ENCODE measurements at places on chromosomes 11 and 22. TPM values are rescaled to one million over a fixed set of nuclear protein-coding genes. Genes with fewer than 3 reads are reported as not detected.
A peak's percentile ranks its signal among the peaks of the same experiment; 100 is the strongest.

The DCUN1D5 gene
- 33.1 TPM for polyA plus RNA-seq

The CRYBA4 gene
- not detected for polyA plus RNA-seq

The KIRREL3 gene
- 3.7 TPM for polyA plus RNA-seq

The TSGA10IP gene
- polyA plus RNA-seq = not detected

The ZNF280A gene
- polyA plus RNA-seq = not detected

The OR56A4 gene
- polyA plus RNA-seq = not detected

The MYEOV gene
- 3.6 TPM for polyA plus RNA-seq

The PIH1D2 gene
- polyA plus RNA-seq = 0.97 TPM

The CDPF1 gene
- 25.3 TPM for polyA plus RNA-seq

DNA sequence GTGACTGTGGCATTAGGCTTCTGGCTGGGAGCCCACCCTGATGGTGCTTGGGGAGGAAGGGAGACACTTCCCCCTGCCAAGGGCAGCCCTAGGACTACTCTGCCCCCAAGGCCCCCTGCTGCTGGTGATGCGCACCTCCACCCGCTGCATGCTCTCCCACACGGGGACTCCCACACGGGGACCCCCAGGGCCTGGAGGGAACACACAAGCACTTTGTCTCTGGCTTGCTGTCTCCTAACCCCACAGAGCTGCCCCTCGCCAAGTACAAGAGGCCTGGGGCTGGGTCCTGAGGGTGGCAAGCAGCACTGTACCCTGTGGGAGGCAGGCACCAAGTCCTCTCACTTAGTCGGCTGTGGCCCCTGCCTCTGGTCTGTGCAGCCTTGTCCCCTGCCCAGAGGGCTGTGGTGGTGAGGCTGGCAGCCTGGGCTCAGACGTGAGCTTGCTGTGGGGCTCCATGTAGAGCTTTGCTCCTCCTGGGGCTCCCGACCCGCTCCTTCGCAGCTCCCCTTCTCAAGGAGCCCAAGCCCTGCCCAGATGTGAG lies 7.9 kb downstream of the LRRC75B start:
- no peak for DNase-seq

- DNase-seq = no peak
Observed at GRCh38 chr11:4118107-4118506, 23.5 kb downstream of the RRM1 start.

DNA sequence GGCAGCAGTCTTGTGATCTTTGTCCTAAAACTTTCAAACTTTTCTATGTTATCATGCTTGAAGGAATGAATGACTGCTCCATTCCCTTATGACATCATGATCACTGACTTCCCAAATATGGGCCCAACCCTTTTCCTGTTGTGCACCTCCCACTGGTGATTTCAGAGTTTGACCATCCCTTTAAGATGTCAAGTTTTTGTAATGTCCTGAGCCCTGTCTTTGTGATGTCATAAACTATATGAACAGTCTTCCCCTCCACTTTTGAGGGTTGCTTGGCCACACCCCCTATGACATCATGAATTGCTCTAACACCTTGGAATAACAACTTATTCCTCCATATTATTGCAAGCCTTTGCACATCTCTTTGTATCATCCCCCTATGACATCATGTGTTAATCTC lies 16.5 kb upstream of the NUCB2 start:
- no peak for DNase-seq

GRCh38 chr11:33618351-33618710 lies 82.3 kb downstream of the C11orf91 start:
- no peak for DNase-seq

DNA sequence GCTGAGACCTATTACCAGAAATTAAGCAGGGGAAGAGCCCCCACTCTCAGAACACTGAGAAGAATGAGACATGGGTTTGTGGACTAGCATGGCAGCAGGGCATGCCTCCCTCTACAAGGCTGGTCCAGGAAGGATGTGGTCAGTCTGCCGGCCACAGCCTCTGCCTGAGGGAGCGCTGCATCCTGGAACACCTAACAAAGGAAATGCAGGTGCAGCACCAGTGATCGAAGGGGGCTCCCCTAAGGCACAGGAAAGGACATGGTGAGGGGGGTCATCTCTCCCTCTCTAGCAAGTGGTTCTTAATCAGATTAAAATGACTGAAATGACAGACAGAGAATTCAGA lies 40.6 kb upstream of the ARL14EP start:
- no peak for DNase-seq

DNA sequence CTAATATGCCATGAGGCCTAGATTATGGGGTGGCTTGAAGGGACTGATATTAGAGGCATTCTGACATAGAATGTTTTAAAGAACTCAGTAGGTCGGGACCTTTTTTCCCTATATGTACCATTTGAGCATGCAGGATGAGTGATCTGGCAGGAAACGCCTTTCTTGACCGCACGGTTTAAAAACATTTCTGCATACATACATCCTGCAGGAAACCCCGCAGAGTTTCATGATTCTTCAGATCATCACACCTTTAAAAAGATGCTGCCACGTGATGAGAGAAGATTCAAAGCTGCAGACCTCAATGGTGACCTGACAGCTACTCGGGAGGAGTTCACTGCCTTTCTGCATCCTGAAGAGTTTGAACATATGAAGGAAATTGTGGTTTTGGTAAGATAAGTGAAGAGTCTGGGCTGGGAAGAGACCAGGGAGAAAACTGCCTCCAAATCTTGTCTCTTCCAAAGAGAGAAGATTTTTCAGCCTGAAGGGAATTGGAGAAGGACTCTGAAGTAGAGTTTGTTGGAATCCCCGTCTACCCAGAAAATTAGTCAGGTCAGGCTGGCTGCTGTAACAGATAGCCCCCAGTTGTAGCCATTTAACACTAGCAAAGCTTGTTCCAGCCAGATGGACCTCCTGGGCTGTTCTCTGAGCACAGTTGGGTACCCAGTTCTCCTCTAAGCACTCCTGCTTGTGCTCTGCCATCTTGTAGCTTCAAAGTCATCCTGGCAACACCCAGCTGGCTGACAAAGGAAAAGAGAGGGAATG lies 7.4 kb downstream of the RCN1 start:
- DNase-seq = no peak

DNA sequence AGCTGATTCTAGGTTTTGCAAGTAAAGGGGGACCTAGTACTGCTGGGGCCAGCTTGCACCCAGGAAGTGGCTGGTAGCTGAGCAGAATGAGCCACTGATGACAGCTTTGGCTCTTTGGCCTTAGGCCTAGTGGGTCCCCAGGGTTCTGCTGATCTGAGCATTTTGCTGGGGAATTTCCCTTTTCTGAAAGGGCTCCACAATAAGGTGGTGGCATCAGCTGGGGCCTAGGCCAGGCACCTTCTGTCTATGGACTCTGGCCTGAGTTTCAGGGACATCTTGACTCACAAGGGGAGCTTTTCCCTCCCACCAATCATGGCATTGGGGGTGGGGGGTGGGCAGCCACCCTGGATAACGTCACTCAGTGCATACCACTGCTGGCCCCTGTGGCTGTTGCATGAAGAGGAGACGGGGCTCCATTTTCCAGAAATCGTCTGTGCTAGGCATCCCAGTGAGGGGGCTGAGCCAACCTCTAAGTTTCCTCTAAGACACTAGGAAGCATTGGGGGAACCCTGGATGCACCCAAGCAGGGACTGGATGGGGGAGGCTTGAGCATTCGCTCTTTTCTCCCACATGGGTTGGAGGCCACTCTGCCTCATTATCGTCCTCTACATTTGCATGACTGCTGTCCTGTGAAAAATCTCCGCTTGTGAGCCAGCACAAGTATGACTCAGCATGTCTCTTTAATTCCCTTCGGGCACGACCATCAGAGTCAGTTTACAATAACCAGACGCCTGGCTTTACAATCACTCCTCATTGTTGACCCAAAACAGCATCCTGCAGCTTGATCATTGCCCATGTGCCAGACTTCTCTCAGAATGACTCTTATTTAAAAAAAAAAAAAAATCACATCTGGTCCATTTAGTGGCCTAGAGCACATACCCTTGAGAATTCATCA lies 145.0 kb upstream of the THY1 start:
- DNase-seq = peak; percentile 75

GRCh38 chr11:43968719-43969118 lies 26.3 kb downstream of the C11orf96 start:
- DNase-seq = no peak

GRCh38 chr11:43901551-43901950 lies 20.9 kb downstream of the ALKBH3 start:
- no peak for DNase-seq

DNA sequence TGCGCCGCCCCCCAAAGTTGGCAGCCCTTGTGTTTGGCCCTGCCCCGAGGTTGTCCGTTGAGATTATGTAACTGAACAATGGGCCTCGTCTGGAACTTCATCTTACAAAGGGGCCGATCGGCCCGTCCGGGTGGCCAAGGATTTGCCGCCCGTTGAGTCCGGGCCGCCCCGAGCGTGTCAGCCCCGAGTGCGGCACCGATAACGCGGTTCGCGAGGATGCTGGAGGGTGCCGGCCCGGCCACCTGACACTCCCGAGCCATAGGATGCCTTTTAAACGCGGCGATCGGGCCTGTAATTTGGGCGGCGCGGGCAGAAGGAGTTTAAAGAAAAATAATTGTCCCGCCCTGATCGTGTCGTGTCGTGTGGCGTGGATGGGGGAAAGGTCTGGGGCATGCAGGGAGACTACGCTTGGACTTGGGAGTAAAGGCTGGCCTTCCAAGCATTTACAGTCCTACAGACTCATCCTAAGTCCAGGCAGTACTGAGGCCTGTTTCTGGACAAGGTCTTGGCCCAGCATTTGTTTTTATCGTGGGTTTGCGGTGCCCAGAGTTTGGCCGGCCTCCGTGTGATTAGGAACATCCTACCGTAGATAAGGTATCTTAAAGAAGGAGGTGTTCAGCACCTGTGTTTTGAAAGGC lies 1.3 kb downstream of the WEE1 start:
- DNase-seq = peak; percentile 27

GRCh38 chr11:83061883-83062282 lies 9.8 kb downstream of the RAB30 start:
- no peak for DNase-seq

DNA sequence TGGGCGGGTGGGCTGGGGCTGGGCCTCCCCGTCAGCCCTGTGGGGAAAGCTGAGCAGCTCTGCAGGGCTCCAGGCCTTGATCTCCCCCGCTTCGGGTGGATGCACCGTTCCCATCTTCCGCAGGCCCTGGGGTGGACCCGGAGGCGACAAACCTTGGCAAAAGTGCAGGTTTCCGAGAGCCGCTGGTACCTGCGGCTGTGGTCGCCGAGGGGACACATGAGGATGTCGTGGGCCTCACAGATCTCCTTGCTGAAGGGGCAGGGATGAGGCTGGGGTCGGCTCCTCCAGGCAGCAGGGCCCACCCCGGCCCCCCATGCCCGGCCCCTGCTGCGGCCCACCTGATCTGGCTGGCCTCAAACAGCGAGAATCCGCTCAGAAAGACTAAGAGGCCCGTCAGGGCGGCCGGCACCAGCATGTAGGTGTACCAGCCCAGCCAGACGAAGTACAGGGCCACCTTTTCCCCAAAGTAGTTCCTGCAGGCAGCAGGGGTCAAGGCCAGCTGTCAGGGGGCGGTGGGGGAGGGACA lies 11.8 kb downstream of the ANO9 start:
- DNase-seq = peak; percentile 58

DNA sequence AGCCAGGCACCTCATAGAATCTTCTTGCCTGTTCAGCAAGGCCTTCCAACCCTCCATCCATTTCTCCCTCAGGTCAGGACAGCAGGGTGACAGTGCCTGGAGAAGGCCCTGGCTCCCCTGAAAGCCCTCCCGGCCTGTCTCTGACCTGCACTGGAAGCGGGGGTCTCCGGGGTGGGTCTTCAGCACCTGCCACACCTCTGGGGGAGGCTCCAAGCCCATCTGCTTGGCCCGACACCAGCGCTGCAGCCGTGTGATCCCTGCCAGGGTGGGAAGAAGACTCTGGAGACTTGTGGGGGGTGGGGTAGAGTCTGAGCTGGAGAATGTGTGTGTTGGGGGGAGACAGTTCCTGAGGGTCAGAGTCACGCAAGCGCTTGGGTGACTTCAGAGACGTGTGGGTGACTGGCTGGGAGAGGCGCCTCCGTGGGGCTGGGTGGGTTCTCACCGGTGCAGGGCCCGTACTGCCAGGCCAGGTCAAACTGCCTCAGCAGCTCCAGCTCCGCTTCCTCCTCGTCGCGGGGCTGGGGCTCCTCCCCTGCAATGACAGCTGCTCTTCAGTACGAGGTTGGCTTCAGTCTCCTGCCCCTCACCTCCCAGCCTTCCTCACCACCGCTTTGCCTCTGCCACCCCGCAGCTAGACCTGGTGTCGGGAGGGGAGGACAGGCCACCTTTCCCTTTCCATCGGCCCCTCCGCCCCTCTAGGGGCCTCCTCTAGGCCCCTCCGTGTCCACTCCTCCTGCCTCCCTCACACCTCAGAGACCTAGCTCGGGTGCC lies 615 bp downstream of the POLD4 start:
- no peak for DNase-seq

GRCh38 chr11:27392278-27393114 lies 29.5 kb upstream of the CCDC34 start:
- DNase-seq = no peak

DNA sequence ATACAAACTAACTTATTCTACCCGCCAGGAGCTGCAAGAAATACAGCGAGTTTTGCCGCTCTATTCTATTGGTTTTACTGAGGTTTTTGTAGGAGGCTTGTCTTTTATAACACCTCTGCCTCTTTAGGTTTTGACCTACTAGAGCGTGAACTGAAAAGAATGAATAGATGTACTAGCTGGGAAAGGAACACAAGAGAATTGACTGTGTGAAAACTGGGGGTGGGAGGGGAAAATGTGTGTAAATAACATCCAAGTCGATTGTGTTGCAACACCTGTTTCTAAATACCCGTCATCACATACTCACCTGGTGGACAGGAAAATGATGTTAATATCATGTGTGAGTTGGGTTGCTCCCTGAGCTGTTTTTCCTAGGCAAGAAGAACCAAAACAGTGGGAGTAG lies 12.9 kb upstream of the JHY start:
- DNase-seq = no peak

DNA sequence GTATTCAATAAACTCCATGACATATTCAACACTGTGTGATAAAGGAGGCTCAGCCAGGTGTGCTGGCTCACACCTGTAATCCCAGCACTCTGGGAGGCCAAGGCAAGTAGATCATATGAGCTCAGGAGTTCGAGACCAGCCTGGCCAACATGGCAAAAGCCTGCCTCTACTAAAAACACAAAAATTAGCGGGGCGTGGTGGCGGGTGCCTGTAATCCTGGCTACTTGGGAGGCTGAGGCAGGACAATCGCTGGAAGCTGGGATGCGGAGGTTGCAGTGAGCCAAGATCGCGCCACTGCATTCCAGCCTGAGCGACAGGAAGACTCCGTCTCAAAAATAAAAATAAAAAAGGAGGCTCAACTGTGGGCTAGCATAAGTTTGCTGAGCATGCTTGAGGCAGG lies 4.1 kb upstream of the SLC25A18 start:
- DNase-seq = no peak

GRCh38 chr11:133945087-133945974 lies 11.4 kb downstream of the IGSF9B start:
- DNase-seq = peak; percentile 78

GRCh38 chr11:112023104-112023503 lies 2.1 kb upstream of the DLAT start:
- DNase-seq = peak; percentile 13

DNA sequence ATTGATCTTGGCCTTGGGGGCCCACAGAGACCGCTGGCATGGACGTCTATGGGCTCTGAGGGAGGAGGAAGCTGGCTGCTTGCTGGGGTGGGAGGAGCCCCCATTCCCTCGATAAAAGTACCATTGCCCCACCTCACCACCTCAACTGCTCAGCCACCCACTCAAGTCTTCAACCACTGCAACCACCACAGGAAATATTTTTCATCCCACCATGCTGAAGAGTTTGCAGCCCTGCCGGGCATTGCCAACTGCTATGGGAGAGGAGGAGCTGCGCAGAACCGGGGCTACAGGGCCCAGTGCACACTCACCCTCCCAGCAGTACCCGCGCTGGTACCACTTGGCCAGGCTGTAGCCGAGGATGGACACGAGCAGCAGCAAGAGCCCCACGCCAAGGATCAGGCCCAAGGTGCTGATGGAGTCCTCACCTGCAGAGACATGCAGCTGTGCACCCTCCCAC lies 29.2 kb downstream of the IL10RA start:
- DNase-seq = no peak

Measured in SK-N-SH (cell line).